Stimulated activated CD4-positive, alpha-beta T cell treated with anti-CD3 and anti-CD28 coated beads, Interleukin-2, amount 100 ng/mL, for 48 hours (primary cell): ENCODE measurements at places on chromosomes 3 and 15.

- no peak for DNase-seq
Observed at GRCh38 chr3:25040748-25041147, 387.3 kb upstream of the RARB start.

DNA sequence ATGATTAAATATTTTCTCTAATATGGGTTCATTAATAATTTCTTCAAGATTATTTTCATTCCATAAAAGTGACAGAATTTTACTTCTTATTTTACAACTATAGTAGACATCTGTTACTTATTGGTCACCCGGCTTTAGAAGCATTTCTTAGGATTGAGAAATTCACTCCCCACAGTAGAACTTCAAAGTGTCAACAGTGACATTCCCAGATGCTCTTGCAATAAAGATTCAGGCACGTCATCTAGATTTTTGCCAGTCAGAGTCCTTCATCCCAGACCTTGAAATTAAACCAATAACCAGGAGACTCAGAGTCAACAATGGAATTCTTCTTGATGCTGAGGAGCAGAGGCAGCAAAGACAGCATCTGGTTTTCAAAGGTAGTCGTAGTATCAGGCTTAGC is 190.8 kb downstream of the VGLL3 start:
- DNase-seq: no peak

GRCh38 chr15:48861813-48862431 is 16.0 kb upstream of the EID1 start:
- DNase-seq: peak; percentile 21

- no peak for DNase-seq
Observed at GRCh38 chr3:120163026-120163425, 68.8 kb upstream of the GSK3B start.

DNA sequence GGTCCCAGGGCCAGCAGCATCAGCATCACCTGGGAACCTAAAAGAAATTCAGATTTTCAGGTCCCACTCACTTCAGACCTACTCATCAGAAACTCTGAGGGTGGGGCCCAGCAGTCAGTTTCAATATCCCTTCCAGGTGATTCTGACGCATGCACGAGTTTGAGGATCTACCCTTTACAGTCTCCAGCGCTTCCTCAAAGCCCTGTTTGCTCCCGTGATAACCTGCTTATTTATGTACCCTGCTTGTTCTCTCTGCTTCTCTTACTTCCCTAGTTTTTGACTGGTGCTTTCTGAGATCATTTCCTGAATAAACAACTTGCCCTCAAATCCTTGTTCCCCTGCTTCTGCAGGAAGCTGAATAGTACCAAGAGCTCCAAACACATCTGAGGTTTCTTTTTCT is 245.3 kb downstream of the ZNF621 start:
- no peak for DNase-seq

- DNase-seq: no peak
Observed at GRCh38 chr3:143040261-143040879, 39.0 kb downstream of the U2SURP start.

- DNase-seq: peak; percentile 69
Observed at GRCh38 chr3:50550079-50550736, 17.3 kb downstream of the C3orf18 start.

GRCh38 chr3:39088456-39088855 is 19.0 kb downstream of the GORASP1 start:
- no peak for DNase-seq

- DNase-seq: no peak
Observed at GRCh38 chr3:54987719-54988118, 59.9 kb upstream of the LRTM1 start.

- no peak for DNase-seq
Observed at GRCh38 chr3:114405202-114405990, 111.6 kb downstream of the TIGIT start.

DNA sequence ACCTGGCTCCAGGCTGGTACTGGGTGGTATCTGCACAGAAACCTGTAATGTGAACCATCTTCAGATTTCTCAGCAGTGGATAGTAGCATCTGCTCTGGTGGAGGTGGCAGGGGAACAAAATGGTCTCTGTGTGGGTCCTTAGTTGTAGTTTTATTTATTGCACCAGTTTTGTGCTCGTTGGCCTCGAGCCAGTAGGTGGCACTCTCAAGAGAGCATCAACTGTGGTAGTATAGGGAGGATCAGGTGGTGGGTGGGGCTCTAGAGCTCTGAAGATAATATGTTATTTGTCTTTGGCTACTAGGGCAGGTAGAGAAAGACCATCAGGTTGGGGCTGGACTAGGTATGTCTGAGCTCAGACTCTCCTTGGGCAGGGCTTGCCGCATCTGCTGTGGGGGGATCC is 254.0 kb upstream of the GPR149 start:
- DNase-seq: no peak

- no peak for DNase-seq
Observed at GRCh38 chr15:88178631-88179030, 77.9 kb downstream of the NTRK3 start.

GRCh38 chr3:30617653-30618052 is 11.3 kb downstream of the TGFBR2 start:
- DNase-seq: no peak

GRCh38 chr3:37993820-37994638 is 3.4 kb downstream of the VILL start:
- DNase-seq: peak; percentile 61

- DNase-seq: no peak
Observed at GRCh38 chr3:57309769-57310360, 17.4 kb upstream of the ASB14 start.

DNA sequence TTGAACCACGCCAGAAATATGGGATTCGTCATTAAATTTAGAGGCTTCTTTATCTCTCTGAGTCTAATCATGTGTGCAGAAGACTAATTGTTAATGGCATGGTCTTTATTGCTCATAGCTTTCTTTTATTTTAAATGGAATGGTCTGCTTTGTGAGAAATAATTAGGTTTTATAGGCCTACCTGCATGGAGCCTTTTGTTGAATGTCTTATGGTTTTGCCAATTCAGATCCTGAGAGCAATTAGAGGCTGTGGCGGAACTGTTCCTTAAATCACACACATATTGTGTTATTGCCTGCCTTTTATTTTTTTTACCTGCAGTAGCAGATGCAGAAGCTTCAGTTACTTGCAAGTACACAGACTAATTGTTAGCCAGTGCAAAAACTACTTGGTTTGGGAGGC is 306.2 kb downstream of the NLGN1 start:
- DNase-seq: no peak

GRCh38 chr3:60246361-60246760 is 1004.9 kb downstream of the FHIT start:
- no peak for DNase-seq

GRCh38 chr3:12891985-12892839 is 50.8 kb upstream of the RPL32 start:
- peak; percentile 45 for DNase-seq

- DNase-seq: no peak
Observed at GRCh38 chr15:61200626-61201025, 28.5 kb downstream of the RORA start.

- no peak for DNase-seq
Observed at GRCh38 chr15:94670438-94671034, 439.2 kb downstream of the MCTP2 start.
